ENCODE measurements at places on chromosomes 12 and 14.

GRCh38 chr12:120060196-120060595 is 56.4 kb downstream of the RAB35 start:
- DNase-seq, result no peak

GRCh38 chr14:66652525-66653106 is 144.7 kb downstream of the GPHN start:
- DNase-seq, result peak; percentile 29

- DNase-seq, result no peak
Observed at GRCh38 chr14:87899228-87899627, 93.8 kb downstream of the GALC start.

DNA sequence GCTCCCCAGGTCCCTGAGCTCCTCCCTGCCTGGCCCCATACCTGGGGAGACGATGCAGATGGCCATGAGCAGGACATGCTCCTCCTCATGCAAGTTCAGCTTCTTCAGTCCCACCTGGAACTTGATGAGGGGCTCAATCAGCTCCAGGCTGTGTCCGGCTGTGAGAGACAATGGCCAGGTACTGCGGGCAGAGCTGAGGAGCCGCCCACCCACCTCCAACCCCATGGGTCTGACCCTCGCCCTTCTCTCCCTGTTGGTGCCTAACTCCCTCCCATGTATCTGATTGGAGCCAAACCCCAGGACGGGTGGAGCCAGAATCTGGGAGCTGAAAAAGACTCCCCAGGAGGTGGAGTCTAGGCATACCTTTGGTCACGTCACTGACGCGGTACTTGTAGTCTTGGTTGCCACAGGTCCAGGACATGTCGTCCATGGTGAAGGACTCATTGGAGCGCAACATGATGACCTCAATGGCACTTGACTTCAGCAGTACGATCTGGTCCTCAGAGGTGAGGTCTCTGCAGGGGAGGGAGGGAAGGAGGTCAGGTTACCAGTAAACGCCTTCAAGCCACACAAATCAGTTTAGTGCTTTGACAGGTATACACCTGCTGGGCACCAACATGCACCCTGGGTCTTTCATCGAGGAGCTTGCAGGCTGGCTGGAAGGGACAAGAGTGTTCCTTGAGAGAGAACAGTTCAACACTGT is 26.7 kb upstream of the HDAC7 start:
- DNase-seq, result no peak

DNA sequence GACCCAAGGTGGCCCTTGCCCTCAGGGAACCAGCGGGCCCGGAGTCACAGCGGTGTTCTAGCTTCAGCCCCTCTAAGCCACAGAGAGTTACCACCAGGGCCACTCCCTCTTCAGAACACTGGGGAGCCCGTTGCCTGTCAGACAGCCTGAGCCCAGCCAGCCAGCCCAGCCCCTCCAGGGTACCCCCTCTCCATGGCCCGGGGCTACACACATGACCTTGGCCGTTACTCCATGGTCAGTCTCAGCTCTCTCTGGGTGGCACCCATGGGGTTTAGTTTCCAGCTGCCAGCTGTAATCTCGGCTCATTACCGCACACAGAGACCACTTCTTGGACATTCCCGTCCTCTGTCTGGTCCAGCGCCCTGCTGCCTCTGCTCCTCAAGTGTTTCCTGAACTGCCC is 35.0 kb downstream of the PPP2R5C start:
- DNase-seq, result no peak

DNA sequence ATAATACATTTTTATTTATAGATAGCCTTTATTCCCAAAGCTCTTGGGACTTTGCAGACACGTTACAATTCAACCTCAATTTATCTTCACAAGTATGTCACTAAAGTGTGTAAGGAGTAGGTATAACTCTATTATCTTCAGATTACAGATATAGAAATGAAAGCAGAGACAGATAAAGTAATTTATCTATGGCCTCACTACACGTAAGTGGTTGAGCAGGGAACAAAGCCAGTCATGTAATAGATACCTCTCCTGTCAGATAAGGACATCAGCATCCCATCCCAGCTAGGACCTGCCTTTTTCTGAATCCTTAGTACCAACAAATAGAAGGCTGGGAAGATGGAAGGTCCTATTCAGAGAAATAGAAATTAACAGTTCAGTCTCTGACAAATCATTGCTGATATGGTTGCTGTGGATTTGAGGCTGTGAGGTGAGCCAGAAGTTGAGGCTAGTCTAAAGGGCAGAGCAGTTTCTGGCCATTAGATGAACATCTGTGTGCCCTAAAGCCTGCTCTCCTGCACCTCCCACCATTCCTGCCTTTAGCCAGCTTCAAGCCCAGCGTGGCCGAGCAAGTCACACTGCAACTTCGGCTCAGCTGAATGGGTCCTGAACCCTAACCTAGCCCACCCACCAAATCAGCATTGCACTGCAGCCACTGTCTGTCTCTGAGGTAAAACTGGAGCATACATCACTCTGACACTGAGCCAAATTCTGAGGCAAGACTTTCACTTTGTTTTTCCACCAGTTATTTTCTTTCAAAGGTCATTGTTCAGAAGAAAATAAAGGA is 71.1 kb upstream of the PLEKHA5 start:
- peak; percentile 44 for DNase-seq

GRCh38 chr12:100515968-100516367 is 42.3 kb downstream of the NR1H4 start:
- DNase-seq, result no peak

GRCh38 chr14:56594428-56594827 is 14.8 kb downstream of the TMEM260 start:
- no peak for DNase-seq

- no peak for DNase-seq
Observed at GRCh38 chr14:105354541-105354940, 40.0 kb downstream of the PACS2 start.

GRCh38 chr12:86647800-86648199 is 391.6 kb upstream of the MGAT4C start:
- no peak for DNase-seq

DNA sequence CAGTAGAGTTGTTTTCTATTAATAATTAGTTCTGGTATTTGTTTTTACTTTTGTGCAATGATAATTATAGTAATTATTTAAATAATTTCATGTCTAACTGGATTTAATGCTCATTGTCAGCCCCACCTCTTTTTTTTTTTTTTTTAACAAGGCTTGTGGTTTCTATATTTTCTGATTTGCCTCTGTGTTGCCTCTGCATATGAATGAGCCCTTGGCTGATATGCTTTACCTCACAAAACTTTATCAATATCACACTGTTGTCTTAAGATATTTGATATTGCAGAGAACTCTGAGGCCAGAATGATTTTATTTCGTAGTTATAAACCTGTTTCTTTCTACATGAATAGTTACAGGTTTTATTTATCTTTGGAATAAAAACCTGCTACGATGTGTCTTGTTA is 116.2 kb upstream of the ATP2B1 start:
- no peak for DNase-seq

GRCh38 chr12:52243259-52243855 is 10.3 kb downstream of the KRT7 start:
- DNase-seq, result no peak

GRCh38 chr14:72657214-72657921 is 236.5 kb downstream of the DPF3 start:
- DNase-seq, result no peak

DNA sequence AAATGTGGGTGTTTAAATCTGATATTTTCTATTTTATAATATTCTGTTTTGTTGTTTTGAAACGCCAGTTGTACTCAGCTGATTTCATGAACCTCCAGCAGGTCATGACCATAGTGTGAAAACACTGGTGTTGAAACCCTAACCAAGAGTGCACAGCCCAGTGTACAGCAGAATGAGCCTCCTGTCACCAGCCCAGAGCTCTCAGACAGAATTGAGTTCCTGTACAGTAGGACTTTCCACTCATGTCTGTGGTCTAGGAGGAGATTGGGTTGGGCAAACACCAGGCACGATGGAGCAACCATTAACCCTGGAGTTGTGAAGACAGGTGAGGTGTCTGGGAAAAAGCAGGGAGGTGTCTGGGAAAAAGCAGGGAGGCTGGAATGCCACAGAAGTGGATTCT is 908.8 kb downstream of the VRK1 start:
- no peak for DNase-seq

DNA sequence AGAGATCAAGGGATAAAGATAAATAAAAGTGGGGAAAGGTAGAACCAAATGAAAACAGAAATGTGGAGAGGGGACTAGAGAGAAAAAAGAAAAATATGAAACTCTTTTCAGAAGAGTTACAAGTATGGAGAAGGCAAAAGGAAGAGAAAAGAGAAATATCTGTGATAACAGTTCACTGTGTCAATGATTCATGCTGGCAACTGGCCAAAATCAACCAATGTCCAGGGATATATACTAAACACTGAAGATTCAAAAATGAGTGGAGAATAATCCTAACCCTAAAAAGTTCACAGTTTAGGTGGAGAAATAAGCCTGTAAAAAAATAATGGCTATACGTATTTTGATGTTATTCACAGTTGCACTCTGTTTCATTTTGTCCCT is 372.3 kb upstream of the KITLG start:
- DNase-seq, result no peak

DNA sequence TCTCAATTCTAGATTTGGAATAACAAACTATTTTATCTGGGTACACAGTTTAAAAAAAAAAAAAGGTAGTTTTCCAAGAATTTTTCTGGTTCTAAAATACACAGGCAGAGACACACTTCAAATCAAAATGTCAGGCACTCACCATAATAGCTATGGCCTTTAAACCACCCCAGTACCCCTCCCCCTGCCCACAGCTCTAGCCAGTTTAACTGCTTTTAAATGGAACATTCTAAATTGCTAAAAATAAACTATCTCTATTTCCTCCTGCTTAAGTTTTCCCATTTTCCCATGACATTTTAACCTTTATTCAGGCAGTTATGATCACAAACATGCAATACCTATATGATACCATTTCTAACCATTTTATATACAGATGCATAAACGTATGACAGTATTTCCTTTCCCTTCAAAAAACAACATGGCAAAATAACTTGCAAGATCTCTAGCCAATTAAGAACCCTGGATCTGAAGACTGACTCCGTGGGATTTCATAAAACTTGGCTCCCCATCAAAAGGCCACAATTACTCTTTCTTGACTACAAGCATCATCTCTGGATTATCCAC is 46.3 kb downstream of the PPP2R5E start:
- DNase-seq, result no peak

DNA sequence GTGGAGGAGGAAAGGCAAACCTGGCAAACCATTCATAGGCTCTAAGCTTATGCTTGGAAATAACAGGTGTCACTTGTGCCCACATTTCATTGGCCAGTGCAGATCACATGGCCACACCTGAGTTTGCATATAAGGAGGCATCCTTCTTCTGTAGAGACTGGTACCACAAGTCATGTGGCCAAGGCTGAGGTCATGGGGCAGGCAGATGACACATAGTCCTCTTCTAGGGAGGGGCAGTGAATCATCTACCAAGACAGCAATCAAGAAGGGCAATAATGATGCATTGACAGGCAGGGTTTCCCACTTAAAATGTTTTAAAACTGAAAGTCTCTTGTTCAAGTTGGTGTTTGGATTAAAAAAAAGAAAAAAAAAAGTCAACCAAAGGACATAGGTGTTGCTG is 77.3 kb downstream of the DAAM1 start:
- no peak for DNase-seq

- DNase-seq, result no peak
Observed at GRCh38 chr12:124592050-124592449, 24.6 kb upstream of the NCOR2 start.

- DNase-seq, result peak; percentile 41
Observed at GRCh38 chr12:94203796-94204195, 55.4 kb downstream of the PLXNC1 start.

GRCh38 chr14:53148671-53149070 is 4.5 kb downstream of the DDHD1 start:
- no peak for DNase-seq

- DNase-seq, result peak; percentile 91
Observed at GRCh38 chr12:51320695-51321320, 3.2 kb downstream of the BIN2 start.

DNA sequence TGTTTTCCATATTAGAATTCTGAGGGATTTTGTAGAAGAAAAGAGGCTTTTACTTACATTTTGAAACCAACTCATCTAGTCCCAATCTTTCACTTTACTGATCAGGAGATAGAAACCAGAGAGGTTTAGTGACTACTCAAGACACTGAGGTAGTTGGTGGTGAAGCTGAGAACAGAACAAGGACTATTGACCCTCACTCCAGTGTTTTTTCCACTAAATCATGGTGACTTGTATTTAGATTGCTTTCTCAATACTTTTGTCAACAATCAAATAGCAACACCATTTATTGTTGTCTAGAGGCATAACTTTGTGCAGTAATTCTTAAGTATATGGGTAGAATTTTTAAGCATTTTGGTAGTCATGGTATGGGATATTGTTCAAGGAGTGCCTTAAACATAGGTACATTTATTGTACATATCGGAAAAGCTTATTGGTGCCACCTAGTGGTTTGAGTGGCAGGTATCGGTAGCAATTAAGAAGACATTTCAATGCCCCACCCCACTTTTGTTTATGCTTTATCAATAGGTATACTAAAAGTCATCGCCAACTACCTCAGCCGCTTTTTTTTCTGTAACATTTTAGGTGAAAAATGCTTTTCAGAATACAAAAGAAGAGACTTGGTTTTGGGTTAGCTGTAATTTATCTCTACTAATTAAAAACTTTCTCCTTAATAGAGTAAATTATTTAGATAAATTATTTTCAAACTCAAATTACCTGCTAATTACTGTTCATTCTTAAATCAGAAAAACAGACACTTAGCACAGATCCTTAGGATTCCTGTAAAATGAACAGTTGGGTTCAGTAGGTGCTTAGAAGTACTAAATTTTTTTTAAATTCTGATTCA is 47.3 kb upstream of the PAWR start:
- peak; percentile 62 for DNase-seq

GRCh38 chr14:70894868-70895267 is 12.4 kb upstream of the PCNX1 start:
- no peak for DNase-seq

DNA sequence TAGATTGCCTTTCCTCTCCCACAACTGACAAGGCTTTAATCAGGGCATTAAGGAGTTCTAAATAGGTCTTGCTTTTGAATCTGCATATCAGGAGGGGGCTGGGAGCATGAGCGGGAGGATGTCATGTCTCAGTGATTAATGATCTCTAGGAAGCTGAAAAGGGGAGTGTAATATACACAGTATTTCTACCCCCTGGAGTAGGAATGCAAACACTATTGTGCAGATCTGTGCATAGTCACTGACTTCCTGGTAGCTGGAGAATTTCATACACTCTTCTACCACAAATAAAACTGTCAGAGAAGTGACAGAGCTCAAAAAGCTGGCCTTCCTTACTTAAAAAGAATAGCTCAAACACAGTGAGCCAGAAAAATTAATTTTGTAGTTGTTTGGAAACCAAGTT is 65.8 kb downstream of the RIC8B start:
- peak; percentile 34 for DNase-seq

GRCh38 chr14:66752109-66752508 is 244.2 kb downstream of the GPHN start:
- DNase-seq, result no peak

DNA sequence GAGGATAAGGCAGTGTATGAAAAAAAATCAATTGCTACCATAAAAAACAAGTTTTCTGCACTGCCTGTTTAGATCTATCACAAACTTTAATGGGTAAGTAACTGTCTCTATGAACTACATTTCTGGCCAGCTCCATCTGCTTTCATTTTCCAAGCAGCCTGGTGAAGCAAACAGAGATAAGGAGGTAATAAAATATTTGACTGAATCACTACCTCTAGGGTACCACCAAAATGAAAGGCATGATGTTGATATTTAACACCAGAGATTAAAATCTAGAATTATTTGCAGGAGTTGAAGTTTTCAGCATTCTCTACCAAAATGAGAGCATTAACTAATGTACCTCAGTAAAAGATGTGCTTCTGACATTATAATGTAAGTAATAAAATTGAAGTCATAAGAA is 863.5 kb upstream of the MGAT4C start:
- no peak for DNase-seq

- no peak for DNase-seq
Observed at GRCh38 chr12:50936821-50937530, 15.4 kb upstream of the HIGD1C start.
